H4 (cell line): ENCODE measurements at places on chromosomes 1 and 21.

DNA sequence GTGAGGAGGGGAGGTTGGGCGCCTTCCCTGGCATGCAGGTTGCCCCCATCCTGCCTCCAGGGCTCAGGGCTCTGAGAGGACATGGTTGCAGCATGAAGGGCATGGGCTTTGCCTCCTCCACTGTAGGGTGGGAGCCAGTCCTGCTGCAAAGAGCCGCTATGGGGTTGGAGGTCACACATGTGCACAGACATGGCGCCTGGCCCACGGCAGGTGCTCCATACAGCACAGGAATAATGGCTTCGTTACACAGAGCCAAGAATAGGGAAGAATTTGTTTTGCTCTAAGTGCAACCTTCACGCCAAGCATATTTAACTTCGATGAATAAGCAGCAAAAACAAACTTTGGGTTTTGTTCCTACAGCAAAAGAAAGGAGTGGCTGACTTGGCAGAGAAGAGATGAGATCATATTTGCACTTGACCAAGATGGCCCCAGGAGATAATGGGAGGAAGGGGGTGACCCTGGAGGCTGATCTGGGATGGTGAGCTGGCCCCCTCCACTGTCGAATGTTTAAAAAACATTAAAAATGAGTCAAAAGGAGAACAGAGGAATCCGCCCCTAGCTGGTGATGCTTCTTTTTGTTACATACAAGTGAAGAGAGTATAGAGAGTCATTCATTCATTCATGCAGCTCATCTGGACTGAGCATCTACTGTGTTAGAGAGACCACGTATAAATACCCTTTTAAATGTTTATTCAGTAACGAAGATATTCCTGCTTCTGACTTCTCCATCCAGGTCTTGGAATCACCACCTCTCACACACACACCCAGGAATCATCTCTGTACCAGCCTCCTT lies 12.4 kb upstream of the C2CD2 start:
- no peak for DNase-seq

GRCh38 chr1:227790868-227791267 lies 24.6 kb upstream of the PRSS38 start:
- DNase-seq = no peak

DNA sequence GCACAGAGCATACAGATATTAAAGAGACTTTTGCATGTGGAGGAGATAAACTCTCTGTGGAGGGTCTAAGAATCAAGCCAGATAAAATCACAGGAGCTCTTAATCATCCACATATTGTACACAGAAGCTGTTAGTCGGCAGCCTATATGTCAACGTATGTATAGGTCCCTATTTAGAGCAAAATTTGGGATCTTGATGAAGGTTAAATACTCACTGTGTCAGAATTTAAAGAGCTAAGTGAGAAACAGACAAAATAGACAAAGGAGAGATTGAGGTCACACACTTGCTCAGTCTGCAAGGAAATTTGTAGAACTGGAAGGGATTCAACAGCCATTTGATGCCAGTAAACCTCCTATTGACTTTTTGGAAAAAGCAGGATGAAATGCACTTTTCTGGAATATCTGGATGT lies 4.1 kb upstream of the IRF2BP2 start:
- DNase-seq = no peak

DNA sequence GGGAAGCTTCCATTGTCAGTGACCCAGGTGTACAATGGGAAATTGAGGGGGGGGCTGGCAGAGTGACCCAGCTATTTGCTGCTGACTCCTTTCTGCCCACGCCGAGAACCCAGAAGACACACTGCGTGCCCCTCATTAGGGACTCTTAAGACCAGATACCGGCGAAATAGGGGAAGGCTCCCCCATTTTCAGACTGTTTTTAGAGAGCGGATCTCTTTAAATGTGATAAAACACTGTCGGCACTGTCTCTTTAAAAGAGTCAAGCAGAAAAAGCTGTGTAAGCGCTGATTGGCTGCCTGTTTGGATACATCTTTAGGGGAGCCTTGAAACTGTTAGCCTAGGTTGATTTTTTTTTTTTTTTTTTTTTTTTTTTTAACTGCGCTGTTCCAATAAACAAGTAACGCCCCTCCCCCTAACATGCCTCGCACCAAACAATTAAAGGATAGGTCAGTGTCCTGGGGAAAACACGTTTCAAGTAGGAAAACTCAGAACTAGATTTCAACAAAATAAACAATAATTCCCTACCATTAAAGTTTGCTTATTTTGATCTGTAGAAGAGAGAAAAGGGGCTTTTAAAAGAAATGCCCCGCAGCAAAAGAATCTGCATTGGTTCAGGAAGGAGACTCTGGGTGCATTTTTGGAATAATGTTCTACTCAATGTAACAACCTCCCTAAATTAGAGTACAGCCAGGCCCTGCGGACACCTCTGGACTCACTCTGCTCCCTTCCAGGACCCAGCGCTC lies 1.4 kb upstream of the SSBP3 start:
- DNase-seq = peak; percentile 95

- DNase-seq = no peak
Measured at GRCh38 chr1:54439550-54440223, 33.5 kb upstream of the SSBP3 start.

DNA sequence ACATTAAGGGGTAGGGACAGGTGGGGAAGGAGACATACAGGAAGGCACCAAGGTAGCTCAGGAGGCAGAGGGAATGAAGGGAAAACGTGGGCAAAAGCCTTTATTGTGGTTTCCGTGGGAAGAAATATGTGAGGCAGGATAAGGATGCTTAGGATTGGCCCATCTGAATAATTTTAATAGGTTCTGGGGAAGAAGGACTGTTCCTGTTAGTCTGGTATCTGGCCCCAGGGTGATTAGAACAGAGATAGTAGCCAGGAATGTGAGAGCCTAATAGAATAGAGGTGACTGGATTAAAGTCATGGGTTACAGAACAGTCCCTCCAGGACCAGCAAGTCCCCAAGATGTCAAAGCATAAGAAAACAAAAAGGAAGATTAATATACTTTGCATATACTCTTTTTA lies 545.2 kb upstream of the CAMK1G start:
- DNase-seq = no peak

- no peak for DNase-seq
Measured at GRCh38 chr1:10617931-10618885, 143.5 kb downstream of the PEX14 start.

DNA sequence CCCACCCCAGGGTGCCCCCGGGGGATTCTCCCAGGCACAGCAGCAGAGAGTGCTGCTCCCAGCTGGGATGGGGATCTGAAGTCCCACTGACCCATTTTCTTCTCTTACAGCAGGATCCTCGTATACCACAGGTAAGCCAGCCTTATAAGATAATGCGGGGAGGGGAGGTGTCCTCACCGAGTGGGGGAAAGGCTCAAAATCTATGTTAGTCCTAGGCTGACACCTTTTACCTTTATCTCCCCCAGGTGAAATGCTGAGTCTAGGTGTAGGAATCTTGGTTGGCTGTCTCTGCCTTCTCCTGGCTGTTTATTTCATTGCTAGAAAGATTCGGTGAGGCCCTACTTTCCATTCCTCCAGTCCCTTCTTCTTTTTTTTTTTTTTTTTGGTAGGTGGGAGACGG lies 5.3 kb downstream of the APH1A start:
- no peak for DNase-seq

DNA sequence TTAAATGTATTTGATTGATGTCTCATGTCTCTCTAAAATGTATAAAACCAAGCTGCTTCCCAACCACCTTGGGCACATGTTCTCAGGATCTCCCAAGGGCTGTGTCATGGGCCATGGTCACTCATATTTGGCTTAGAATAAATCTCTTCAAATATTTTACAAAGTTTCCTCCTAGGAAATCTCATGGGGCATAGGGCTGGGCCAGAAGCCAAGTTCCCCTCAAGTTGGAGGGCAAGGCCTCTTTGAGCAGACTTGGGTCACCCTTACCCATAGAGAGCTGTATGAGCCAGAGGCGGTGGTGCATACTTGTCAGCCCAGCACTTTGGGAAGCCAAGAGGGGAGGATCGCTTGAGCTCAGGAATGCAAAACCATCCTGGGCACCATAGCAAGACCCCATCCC lies 2.3 kb upstream of the FBXO42 start:
- DNase-seq = no peak

- DNase-seq = peak; percentile 51
Measured at GRCh38 chr1:242467556-242468145, 56.8 kb downstream of the PLD5 start.

- no peak for DNase-seq
Measured at GRCh38 chr21:14064296-14064645, 146.5 kb downstream of the LIPI start.

GRCh38 chr1:21861602-21862429 lies 49.8 kb downstream of the LDLRAD2 start:
- peak; percentile 69 for DNase-seq

- DNase-seq = peak; percentile 9
Measured at GRCh38 chr1:7042322-7043190, 257.3 kb downstream of the CAMTA1 start.

- DNase-seq = no peak
Measured at GRCh38 chr21:45435405-45435981, 30.5 kb downstream of the COL18A1 start.

DNA sequence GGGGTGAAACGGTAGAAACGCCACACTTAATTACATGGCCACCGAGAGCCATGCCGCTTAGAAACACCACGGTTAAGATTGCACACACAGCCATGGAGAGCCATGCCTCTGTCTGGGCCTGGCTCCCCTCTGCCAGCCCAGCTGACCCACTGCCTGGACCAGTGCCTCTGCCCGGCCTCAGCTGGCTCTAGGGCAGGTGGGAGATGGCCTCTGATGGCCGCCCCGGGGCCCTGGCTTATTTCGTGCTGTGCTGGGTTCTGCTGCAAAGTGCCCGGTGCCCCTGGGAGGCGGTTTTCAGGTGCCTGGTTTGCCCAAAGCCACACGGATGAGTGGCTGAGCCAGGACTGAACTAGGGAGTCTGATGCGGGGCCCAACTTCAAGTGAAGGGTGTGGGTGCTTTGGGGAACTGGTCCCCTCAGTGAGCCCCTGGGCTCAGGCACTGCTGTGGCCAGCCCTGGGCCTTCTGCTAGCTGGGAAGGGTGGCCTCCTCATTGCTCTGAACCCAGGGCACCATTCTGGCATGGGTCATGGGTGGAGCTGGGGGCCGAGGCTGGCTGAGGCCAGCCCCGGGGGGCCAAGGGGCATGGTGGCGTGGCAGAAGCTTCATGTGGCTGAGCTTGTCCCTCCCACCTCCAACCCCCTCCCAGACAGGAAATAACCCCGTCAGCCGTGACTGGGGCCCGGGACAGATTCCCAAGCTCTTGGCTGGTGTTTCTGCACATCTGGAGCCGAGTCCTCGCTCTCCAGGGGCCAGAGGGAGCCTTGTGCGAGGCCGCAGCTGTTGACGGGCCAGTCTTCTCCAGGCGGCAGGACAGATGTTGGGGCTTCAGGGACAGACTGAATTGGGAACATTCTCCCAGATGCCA lies 1.9 kb upstream of the GPR153 start:
- DNase-seq = no peak

GRCh38 chr1:31510853-31511789 lies 65.2 kb upstream of the TINAGL1 start:
- DNase-seq = no peak

DNA sequence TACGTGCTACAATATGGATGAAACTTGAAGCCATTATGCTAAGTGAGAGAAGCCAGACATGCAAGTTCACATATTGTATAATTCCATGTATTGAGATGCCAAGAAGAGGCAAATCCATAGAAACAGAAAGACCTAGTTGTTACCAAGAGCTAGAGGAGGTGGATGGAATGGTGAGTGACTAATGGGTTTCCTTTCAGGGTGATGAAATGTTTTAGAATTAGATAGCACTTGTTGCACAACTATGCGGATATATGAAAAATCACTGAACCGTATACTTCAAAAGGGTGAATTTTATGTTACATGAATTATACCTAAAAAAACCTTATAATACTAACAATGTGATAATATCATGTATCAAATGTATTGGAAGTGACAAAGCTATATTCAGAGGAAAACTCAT lies 18.1 kb downstream of the EPHA10 start:
- no peak for DNase-seq
